ENCODE measurements at places on chromosomes 1 and 21.

DNA sequence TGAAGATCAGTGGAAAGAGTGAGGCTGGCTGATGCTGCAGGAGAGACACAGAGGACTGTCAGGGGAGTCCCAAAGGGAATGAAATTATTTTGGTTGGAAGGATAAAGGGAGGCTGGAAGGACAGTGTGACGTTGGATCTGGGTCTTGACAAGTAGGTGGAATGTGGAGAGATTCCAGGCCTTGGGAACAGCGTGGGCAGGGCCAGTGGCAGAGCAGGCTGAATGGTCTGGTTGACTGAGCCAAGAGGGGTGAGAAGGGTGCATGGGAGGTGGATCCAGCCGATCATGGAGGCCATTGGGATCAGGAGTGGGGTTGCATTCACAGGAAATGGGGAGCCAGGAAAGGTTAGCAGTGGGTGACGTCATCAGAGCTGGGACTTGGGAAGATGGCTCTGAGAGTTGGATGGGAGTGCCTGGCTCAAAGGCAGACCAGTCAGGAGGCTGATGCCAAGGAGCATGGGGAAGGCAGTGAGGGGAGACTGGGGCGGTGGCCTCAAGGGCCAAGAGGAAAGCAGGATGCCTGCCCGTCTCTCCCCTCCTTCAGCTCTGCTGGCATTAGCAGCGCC lies 146.2 kb upstream of the VAMP3 start:
- DNase-seq: no peak

DNA sequence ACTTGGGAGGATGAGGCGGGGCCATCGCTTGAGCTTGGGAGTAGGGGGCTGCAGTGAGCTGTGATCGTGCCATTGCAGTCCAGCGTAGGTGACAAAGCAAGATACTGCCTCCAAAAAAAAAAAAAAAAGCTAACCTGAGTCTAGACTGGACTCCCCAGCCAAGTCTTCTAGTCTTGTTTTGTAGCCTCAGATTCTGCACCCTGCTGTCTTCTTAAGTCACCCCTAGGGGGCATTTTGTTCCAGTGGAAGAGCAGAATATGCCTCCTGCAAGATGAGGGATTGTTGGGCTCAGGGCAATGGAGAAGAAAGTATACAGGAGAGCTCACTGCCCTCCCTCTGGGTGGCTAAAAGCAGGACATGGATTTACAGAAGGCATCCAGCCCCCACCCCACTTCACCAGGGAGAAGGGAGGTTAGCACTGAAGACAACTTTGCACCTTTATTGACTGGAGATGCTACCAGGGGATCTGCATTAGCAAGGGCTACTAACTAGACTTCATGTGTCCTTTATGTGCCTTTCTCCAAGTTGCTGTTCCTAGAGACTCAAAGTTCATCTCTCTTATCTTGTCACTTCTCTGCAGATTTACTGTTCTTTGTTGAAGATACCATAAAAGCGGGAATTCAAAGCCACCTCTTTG lies 15.3 kb upstream of the RNF187 start:
- no peak for DNase-seq

DNA sequence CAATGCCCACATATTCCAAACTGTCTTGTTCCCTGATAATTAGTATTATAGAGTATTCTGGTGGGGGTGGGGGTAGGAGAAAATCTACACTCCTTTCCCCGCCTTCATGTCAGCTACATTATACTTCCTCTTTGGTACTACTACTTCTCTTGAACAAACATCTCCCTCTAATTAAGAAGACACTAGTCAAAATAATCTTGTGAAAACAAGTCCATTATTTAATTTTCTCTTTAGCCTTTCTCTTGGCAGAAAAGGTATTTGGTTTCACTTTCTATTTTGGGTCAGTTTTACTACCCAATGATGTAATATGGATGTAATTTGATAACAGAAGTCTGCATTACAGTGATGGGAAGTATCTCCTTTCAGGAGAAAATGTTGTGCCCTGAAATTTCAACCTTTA lies 22.5 kb downstream of the NTMT2 start:
- peak; percentile 37 for DNase-seq

- DNase-seq: peak; percentile 39
Observed at GRCh38 chr1:170619241-170620028, 44.5 kb upstream of the PRRX1 start.

DNA sequence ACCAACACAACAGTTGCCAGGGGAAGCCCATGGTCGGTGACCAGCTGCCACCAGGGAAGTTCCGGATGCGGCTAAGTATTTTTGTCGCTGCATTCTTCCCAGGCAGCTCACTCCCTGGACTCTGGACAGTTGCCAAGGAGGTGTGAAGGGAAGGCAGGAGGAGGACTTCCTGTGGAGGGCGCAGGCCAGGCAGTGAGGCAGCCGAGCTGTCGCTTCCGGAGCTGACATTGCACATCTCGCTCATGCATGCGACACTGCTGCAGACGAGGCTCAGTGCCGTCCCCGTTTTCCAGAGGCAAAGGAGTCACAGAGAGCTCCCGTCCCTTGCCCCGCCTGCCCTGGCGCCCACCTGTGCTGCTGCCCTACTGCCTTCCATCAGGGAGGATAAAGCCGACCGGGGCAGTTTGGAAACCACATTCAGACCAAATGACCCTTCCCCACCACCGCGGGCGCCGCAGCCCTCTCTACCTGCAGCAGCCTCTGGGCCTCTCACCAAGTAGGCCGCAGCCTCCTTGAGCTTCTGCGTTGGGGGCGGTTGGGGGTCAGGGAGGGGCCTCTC lies 81.4 kb downstream of the NENF start:
- DNase-seq: peak; percentile 11

DNA sequence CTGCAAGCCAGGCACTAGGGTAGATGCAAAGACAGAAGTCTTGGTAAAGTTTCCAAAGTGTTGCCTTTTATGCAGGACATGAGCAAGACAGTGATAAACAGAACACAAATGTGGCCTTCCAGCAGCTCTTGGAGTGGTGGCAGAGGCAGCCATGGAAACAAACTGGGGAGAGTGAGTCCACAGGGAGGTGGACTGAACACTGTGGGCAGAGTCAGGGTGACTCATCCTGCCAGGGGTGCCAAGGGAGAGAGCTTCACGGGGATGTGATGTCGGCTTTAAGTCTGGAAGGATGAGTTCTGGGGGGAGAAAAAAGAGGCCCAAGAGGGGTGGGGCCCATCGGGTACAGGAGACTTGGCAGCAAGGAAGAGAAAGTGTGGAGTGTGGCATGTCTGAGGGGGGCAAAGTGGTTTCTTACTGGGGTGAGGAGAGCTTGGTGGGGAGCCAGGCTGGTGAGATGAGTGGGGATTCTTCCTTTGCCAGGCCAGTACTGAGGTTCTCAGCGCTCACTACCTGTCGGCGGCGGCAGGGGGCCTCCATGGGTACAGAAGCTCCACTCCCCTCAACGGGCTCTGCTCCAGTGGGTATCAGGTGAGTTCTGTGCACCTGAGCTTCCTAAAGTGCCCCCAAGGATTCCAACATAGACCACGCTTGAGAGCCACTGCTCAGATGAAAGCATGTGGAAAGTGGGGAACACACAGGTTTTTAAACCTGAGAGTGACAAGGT lies 41.8 kb downstream of the KIAA0040 start:
- no peak for DNase-seq

GRCh38 chr1:222195857-222196256 lies 352.0 kb downstream of the HHIPL2 start:
- DNase-seq: no peak

GRCh38 chr1:226606311-226607267 lies 58.0 kb downstream of the STUM start:
- no peak for DNase-seq

DNA sequence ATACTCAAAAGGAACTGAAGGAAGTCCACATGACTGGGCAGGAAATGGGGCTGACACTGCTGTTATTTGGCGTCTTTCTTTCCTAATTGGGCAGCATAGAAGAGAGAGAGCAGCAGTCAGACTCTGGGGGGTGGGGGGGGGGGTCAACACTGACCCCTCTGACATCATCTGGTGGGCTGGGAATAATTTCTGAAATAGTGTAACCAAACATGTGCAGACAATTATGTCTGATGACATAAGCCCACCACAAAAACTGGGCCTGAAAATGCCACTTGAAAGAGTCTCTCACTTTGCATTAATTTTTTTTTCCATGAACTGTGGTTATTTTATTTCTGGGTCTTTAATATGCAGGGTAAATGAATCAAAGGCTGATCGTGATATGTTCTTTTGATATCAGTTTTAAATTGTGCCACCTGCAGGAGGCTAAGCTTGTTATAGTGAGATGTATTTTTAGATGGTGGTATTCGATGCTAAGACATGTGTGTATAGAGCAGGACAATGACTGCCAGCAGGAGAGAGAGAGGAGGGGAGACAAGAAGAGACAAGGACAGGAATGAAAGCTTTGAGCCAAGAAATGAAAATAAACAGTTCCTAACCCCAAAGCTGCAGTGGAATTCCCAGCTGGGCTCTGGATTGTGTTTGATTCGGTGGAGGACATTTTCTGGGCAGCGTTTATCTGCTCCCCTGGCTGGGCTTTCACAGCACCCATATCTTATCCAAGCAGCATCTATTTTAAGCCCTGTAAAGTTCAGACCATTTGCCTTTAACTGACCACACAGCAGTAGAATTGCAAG lies 264.7 kb downstream of the PBX1 start:
- DNase-seq: peak; percentile 28

DNA sequence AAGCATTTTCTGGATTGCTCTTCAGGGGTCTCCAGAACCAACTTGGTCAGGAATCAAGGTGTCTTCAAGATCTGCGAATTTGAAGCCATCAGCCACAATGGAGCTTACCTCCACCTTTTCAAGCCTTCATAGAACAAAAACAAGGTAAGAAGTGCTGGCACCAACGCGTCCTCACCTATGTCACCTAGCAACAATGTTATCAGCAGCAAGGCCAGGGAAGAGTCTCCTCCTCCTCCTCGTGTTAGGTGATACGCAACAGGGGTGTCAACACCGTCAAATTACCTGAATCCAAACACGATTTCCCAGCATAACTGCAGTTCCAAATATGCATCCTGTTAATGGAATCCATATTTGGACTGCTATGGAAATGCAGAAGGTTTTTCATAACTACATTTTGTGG lies 4.1 kb upstream of the TIAM1 start:
- DNase-seq: no peak

- no peak for DNase-seq
Observed at GRCh38 chr1:210298296-210298695, 30.4 kb upstream of the HHAT start.

GRCh38 chr1:13628218-13628617 lies 44.6 kb downstream of the PDPN start:
- DNase-seq: no peak

DNA sequence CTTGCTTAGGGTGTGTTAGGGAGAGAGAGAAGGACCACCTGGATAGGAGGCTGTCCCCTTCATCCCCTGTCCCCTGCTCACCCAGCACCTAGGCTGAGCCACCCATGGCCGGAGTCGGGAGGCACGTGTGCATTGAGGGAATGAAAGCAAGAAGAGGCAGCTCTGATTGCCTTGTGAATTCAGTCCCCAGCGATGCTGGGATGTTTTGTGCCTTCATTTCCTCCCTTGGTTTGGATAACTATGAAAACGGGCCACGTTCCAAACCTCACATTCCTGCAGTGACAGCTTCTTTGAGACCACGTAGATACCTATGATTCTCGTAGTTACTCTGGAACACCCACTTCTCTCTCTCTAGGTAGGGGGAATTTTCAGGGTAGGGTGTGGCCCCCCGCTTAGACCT lies 67.1 kb downstream of the MAN1C1 start:
- DNase-seq: no peak

DNA sequence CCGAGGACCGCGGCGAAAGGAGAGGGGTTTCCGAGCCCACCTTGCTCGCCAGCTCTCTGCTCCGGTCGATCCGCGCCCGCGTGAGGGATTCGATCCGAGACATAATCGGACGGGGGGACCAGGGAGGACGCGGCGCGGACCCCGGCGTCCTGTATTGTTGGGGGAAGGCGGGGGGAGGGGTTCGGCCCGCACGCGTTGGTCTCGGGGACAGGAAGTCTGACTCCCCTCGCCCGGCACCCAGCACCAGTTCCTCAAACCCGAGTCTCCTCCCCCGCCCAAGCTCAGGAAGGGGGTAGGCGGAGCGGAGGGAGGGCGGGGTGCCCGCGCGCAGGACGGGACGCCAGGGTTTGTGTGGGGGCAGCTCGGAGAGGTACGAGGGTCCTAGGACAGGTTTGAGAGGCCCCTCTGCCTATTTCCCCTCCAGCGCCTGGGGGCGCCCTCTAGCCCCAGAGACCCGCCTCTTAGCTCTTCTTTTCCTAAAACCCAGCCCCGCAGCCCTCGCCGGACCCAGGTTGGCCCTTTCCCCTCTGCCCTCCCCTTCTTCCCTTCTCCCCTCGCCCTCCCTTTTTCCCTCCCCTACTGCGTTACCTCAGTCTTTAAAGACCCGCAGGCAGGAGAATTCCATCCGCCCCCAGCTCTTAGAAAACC lies at the start of gene ARHGEF2:
TSS of gene ARHGEF2 (minus strand) at position 223 of the 648 bp plus-strand sequence. CDS start at position 103, 120 bp downstream.
- DNase-seq: no peak

- DNase-seq: peak; percentile 22
Observed at GRCh38 chr1:233269656-233270055, 25.9 kb downstream of the PCNX2 start.

- no peak for DNase-seq
Observed at GRCh38 chr1:83964153-83964552, 34.8 kb downstream of the TTLL7 start.

- no peak for DNase-seq
Observed at GRCh38 chr1:202565890-202566602, 144.2 kb downstream of the SYT2 start.

GRCh38 chr1:15870421-15870820 lies 22.9 kb downstream of the SPEN start:
- DNase-seq: no peak

DNA sequence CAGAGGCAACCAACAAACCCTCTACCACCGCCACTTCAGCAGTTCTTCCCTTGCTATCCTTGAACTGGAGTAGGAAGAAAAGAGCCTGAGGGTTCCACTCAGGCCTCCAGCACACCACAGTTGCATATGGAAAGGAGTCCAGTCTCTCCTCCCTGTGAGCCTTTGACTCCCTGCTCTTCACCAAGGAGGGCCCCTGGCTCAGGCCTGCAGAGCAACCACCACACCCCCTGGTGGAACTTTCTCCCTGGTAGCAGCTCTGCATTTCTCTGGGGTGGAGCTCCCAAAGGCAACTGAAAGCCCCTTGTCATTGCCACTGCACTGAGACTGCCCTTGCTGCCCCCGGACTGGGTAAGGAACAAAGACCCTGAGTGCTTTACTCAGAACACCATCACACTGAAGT lies 1021.5 kb upstream of the ADGRL2 start:
- no peak for DNase-seq

DNA sequence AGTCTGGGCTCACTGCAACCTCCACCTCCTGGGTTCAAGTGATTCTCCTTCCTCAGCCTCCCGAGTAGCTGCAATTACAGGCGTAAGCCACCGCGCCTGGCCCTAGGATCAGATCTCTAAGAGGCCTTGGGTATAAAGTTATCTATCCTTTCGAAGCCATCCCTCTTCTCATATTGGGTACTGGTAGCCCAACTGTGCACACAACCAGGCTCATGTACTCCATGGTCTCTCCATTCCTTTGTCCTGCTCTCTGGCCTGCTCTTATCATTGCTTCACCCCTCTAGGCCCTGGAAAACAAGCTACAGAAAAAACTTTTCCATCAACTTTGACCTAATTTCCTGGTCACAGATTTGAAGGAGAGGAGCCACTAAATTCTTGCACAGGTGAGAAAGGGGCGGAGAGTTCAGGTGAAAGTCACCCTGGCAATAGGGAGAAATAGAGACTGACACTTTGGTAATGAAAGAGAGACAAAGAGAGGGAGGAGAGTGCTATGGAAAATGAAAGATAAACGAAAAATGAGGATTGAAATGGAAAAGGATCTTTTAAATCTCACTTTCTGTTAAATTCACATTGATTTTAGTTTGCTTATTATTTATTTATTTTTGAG lies 6.0 kb downstream of the TXNIP start:
- no peak for DNase-seq

GRCh38 chr1:70627910-70628309 lies 216.8 kb downstream of the CTH start:
- DNase-seq: no peak

- peak; percentile 56 for DNase-seq
Observed at GRCh38 chr1:185645162-185645640, 89.0 kb upstream of the HMCN1 start.

All from fibroblast of skin of left quadriceps (primary cell).